ENCODE measurements at places on chromosomes 1 and 21. TPM values are rescaled to one million over a fixed set of nuclear protein-coding genes. Genes with fewer than 3 reads are reported as not detected.

The KLHDC9 gene
- total RNA-seq: 21.9 TPM

The NDUFS2 gene
- total RNA-seq: 278 TPM

The TEDDM1 gene
- total RNA-seq: not detected

The SGIP1 gene
- not detected for total RNA-seq

The DTL gene
- 108 TPM for total RNA-seq

The RXRG gene
- total RNA-seq: 4.1 TPM

The SPRR2E gene
- total RNA-seq: not detected

DNA sequence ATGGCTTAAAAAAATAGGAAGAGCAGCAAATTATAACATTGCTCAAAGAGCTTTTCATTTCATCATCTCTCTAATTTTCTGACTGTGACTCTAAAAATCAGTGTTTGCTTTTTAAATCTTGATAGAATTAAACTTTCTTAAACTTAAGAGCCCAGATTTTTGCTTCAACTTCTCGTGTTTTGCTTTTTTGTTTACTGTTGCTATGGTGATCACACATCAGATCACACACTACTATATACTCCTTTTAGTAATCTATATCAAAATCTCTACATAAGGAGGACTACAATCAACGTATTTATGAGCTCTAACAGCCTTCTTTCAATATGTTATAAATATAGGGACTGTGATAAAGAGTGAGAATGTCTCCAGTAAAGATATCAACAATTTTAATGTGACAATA lies 537.3 kb downstream of the KCNT2 start:
- no peak for DNase-seq

GRCh38 chr1:117892512-117892911 lies 36.9 kb downstream of the GDAP2 start:
- no peak for DNase-seq

DNA sequence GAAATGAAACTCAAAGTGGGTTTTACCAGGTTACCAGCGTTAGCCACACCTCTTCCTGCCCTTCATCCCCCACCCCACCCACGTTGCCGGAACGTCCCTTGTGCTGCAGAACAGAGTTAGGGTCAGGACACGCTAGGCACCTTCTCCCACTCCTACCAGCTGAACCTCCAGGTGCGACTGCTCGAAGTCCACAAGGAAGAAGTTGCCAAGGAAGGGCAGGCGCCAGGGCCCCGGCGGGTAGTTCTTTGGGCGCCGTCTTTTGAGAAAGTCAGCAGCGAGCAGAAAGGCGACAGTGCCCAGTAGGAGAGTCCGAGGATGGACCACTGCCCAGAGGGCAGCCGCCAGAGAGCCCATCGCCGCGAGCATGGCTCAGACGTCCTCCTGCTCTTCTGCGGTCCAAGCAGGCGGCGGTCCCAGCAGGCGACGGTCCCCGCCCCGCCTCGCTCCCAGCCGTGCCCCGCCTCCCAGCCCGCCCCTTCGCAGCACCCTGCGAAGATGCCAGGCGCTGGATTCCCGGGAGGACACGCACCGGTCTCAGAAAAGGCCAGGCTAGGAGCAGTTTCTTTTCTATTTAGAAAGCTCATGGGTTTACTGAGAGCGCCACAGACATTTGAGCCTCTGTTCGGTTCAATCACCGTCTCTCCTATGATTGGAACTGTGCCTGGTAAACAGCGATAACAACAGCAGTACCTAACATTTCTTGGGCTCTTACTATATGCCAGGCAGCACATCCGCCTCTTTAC lies at the start of gene CYP2J2:
CYP2J2 (minus strand) TSS at position 393 of the 743 bp plus-strand sequence; CDS start at position 366, 27 bp downstream.
- peak; percentile 79 for DNase-seq

- no peak for DNase-seq
Measured at GRCh38 chr1:186845576-186846210, 16.9 kb downstream of the PLA2G4A start.

DNA sequence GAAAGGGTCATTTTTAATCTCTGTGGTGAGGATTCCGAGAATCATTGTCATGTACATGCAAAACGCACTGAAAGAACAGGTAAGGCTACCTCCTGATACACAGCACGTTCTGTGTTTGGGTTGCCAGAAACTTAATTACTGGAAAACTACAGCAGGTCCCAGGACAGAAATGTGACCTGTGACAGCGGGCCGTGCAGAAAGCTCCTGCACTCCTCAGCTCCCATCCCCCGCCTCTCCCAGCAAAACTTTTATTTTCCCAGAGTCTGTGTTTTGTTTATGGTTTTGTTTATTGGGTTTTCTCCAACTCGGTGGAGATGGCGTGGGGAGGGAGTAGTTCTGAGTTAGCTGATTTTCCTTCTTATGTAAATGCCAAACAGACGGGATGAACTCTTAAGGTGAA lies 44.7 kb downstream of the SLC44A3 start:
- DNase-seq: no peak

DNA sequence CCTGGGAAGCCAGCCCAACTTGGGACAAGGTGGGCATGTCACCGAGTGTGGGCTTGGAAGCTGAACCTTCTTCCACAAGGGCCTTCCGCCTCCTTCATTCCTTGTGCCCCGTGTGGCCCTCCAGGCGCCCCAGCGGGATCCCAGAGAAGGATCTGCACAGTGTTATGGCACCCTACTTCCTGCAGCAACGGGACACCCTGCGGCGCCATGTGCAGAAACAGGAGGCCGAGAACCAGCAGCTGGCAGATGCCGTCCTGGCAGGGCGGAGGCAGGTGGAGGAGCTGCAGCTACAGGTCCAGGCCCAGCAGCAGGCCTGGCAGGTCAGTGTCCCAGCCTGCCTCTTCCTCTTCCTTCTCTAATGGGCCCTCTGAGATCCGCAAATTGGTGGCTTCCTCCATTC lies 5.8 kb upstream of the BGLAP start:
- DNase-seq: no peak

DNA sequence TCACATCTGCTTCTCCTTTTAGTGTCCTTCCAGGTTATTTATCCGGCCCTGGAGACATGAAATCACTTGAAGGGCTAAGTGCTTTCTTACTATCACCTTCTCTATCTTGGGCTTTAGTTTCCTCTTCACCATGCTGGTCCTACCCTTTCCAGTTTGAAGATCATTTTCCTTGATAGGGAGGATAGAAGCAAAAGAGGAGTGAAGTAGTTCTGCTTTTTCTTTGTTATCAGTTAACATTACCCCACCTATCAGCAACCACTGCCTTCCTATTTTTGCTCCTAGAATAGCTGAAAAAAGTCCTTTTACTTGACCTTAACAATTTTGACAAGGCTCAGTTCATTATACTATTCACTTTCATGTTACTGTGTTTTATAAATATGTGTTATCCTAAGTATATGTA lies 19.4 kb downstream of the RGL1 start:
- no peak for DNase-seq

GRCh38 chr1:22861764-22862440 lies 110.8 kb downstream of the LACTBL1 start:
- peak; percentile 87 for DNase-seq

GRCh38 chr1:82919837-82920236 lies 1079.1 kb downstream of the TTLL7 start:
- DNase-seq: no peak

DNA sequence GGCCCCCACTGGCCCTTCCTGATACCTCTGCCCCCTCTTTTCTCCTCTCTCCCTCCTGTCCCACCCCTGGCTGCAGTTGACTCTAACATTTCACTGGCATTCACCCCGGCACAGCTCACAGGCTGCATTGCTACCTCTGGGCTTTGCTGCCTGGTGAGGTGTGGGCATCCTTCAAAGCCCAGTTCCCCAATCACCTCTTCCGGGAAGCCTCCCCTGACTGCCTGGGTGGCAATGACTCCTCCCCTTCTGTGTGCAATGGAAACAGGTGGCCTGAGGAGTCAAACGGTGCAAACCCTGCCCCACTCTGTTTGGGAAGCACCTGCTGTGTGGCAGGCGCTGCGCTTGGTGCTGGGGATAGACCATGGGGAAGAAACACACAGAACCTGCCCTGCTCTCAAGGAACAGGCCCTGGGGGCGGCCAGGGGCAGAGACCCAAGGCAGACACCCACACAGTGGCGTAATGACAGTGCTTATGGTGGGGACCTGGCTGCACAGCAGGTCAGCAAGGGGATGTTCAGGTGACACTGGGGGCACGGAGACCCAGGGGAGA lies 39.3 kb upstream of the POFUT2 start:
- DNase-seq: peak; percentile 52

- DNase-seq: no peak
Measured at GRCh38 chr1:145942405-145942804, 15.1 kb upstream of the RBM8A start.

GRCh38 chr1:103243481-103243880 lies 135.2 kb upstream of the COL11A1 start:
- no peak for DNase-seq

- peak; percentile 78 for DNase-seq
Measured at GRCh38 chr21:43767984-43768867, 7.9 kb downstream of the CSTB start.

DNA sequence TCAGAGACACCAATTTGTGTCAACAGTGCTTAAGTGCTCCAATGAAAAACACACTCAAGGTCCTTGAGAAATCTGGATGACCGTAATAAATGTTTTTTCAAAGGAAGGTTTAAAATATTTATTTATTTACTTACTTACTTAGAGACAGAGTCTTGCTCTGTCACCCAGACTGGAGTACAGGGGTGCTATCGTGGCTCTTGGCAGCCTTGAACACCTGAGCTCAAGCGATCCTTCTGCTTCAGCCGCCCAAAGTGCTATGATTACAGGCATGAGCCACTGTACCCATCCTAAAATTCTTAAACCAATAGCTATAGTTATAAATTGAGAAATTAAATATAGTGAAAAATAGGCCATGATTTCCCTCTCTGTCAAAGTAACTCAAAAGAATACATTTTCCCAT lies 17.3 kb upstream of the ERICH3 start:
- no peak for DNase-seq

GRCh38 chr21:31604591-31605190 lies 54.8 kb upstream of the SOD1 start:
- DNase-seq: peak; percentile 72
